ENCODE measurements at places on chromosomes 4 and X.

DNA sequence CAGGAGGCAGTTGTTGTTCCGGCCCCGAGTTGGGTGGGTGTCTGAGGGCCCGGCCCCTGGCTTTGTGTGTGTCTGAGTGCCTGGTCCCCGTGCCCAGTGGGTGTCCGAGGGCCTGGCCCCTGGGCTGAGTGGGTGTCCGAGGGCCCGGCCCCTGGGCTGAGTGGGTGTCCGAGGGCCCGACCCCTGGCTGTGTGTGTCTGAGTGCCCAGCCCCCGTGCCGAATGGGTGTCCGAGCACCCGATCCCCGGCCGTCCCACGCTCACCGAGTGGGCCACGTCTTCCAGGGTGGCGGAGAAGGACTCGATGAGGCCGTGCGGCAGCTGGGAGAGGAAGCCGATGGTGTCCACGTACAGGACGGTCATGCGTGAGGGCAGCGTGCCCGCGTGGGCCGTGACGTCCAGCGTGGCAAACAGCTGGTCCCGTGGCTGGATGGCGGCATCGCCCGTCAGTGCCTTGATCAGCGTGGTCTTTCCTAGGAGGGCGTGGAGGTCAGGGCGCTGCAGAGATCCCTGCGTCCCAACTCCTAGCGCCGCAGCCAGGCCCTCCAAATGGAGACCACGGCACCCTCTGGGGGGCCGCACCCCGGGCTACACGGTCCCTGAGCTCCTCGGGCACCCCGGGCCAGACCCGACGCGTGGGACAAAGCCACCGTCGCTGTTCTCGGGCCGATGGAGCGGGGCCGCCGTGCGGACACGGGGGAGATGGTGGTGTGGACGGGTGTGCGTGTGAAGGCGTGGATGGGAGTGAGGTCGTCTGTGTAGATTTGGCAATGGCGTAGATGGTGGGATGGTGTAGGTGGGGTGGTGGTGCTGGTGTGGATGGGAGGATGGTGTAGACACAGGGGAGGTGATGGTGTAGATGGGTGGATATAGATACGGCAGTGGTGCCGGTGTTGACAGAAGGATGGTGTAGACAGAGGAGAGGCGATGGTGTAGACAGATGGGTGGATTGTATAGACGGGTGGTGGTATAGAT lies 7.2 kb downstream of the GTPBP6 start:
- DNase-seq, result no peak

GRCh38 chr4:120065974-120066516 lies 603 bp downstream of the MAD2L1 start:
- DNase-seq, result no peak

GRCh38 chr4:39626913-39627312 lies 11.8 kb downstream of the SMIM14 start:
- DNase-seq, result no peak

DNA sequence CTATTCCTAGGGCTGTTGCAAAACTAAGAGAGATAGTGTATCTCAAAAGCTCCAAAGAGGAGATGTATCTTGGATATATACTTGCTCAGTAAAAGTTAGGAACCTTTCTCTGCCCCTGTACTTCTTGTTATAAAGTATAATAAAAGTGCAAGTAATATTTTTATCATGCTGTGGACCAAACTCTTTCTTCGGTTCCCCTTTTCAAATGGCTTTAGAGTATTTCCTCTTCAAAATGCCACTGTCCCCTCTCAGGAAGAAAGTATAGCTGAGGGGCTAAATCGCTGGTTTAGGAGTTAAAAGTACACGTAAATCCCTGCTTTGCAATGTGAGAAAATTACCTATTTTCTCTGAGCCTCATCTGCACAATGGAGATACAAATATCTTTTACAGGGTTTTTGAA lies 169.1 kb upstream of the FTHL17 start:
- DNase-seq, result no peak

DNA sequence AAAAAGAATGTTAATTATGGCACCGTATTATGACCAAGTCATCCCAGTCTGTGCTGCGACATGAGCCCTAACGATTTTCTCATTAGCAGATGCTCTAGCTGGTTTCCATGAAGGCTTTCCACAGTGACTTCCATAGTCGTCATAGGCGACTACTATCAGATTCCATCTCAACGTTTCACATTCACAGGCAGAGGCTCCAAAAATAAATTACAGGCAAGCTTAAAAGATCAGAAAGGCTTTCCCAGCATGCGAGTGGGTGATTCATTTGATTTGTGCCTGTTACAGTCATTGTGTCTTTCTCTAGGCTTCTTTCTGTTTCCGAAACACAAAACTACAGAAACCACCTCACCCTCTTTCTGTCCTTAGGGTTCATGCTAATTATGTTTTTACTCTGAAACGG lies 43.2 kb downstream of the PALLD start:
- DNase-seq, result peak; percentile 44

DNA sequence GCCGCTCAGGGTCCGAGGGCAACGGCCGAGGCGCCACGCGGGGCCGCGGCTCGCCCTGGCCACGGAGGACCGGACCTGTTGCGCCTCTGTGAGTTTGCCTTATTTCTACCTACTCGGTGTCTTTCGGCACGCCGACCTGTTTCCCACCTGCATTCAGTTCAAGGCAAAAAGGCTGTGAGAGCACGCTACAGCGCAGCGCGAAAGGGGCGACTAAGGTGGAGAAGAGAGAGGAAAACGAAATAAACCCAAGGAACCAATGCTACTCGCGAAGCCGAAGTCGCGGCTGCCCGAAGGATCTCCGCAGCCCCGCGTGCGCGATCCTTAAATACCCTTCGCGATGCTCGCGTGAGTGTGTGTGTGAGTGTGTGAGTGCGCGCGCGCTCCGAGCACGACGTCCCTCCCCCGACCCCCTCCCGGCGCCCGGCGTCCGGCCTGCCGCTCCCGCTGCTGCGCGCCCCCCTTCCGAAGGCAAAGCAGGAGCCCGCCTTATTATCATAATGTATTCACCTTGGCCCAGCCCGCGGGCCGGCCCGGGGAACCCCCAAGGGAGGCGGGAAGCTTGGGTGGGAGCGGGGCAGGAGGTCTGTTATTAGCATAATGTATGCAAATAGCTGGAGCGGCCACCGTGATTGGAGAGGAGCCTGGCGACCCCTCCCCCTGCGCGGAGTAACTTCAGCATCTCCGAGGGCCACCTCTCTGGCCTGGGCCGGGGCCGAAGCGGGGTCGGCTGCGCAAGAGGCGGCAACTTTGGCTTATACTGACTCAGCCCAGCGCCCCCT lies at the start of gene COL25A1:
Gene COL25A1, minus strand, starts transcription at position 298 of the 779 bp plus-strand sequence.
- peak; percentile 97 for DNase-seq

- no peak for DNase-seq
These were observed 1.4 kb downstream of the TMA16 start for GRCh38 chr4:163495900-163496299.

DNA sequence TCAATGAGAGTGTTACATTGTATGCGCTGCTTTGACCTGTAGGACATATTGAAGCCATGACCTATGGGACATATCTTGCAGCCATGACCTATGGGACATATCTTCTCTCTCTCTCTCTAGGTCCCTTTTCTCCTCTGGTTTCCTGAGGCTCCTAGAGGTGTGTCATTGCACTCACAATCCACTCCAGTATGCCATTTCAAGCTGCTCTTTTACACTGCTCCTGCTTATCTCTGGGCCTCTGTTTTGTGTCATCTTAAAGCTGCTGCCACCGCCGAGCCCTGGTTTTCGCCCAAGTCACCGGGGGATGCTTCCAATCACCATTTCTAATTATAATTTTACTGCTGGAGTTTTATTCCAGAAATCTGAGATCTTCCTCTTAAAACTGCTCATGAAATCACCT lies 336.1 kb downstream of the GALNTL6 start:
- DNase-seq, result no peak

DNA sequence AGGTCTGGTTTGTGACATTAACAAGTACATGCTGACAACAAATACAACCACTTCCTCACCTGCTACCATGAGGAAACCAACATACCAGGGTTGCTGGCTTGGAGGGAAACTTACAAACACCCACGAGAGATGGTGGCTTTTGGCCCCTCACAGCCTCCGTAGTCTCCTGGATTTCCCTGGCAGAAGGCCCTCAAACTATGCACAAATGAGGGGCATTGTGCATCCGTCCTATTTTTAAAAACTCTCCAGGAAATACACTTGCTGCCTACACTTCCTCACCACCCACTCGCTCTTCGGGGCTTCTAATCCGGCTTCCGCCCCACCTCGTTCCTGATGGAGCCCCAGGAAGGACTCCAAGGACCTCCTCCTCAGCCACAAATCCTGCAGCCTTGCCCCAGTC lies 355.0 kb upstream of the GATB start:
- DNase-seq, result no peak

DNA sequence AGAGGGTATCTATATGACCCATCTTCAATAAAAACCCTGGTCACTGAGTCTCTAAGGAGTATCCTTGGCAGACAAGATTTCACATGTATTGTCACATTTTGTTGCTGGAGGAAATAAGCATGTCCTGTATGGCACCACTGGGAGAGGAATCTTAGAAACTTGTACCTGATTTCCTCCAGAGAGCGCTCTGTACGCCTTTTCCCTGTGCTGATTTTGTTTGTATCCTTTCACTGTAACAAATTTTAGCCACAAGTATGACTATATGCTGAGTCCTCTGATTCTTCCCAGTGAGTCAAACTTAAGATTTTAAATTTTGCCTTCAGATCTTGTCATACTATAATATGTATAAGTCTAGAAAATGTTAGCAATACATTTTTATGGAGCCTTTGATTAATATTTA lies 102.8 kb downstream of the ITIH6 start:
- DNase-seq, result no peak

DNA sequence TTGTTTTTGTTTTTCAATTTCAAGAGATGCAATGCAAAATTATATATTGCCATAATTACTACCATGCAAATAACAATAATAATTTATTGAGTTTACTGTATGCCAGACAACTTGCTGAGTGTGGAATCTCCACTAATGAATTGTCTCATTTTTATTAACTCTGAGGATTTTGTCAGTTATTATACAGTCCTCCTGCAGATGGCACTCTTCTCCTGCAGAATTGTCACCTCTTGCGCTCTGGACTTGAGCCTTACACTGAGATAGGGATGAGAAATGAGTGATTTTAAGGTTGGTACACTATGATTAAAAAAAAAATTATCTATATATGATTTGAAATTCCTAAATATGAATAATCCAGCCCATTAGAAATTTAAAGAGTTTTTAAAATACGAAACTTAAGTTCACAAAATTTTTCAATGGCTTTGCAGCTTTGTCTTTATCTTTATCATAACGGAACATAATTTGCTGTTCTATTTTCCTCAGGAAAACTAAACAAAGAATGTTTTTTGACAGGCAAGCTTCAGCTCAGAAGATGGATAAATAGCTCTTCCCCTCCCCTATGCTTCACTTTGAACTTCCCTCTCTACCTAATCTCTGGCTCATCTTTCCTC lies 12.7 kb upstream of the PAQR3 start:
- DNase-seq, result peak; percentile 19

- DNase-seq, result no peak
These were observed 153.8 kb upstream of the GALNT7 start for GRCh38 chr4:173014836-173015235.

DNA sequence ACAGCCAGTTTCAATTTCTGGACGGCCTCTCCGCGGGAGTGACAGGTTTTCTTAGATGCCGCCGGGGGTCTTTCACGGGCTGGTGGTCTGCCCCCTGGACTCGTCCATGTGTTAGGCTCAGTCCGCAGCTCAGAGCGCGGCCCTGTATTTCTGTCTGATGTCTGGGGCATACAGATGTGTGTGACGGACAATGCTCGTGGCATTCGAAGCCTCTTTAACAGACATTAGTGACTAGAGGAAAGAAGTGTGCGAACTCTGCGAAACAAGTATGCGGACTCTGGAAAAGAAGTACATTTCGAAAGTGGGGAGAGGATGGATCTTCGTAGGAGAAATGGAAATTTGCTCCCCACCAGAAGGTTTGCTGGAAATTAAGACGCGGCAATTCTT lies 793 bp upstream of the DCUN1D4 start:
- DNase-seq, result peak; percentile 18

DNA sequence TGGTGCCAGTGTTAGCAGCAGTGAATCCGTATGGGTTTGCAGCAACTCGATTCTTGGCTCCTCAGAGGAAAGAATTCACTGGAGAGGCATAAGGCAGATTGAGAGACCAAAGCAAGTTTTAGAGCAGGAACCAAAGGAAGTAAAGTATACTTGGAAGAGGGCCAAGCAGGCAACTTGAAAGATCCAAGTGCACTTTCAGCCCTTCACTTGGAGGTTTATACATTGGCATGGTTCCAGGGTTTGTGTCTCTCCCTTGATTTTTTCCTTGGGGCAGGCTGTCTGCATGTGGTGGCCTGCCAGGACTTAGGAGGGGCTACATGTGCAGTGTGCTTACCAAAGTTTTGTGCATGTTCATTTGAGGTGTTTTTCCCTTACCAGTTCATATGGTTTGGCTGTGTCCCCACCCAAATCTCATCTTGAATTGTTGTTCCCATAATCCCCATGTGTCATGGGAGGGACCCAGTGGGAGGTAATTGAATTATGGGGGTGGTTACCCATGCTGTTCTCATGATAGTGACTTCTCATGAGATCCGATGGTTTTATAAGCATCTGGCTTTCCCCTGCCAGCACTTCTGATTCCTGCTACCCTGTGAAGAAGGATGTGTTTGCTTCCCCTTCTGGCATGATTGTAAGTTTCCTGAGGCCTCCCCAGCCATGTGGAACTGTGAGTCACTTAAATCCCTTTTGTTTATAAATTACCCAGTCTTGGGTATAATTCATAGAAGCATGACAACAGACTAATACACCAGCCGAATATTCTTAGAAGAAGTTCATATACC lies 86.2 kb upstream of the TSPAN5 start:
- DNase-seq, result no peak

- DNase-seq, result no peak
These were observed 324.8 kb upstream of the INTU start for GRCh38 chr4:127307996-127308395.

DNA sequence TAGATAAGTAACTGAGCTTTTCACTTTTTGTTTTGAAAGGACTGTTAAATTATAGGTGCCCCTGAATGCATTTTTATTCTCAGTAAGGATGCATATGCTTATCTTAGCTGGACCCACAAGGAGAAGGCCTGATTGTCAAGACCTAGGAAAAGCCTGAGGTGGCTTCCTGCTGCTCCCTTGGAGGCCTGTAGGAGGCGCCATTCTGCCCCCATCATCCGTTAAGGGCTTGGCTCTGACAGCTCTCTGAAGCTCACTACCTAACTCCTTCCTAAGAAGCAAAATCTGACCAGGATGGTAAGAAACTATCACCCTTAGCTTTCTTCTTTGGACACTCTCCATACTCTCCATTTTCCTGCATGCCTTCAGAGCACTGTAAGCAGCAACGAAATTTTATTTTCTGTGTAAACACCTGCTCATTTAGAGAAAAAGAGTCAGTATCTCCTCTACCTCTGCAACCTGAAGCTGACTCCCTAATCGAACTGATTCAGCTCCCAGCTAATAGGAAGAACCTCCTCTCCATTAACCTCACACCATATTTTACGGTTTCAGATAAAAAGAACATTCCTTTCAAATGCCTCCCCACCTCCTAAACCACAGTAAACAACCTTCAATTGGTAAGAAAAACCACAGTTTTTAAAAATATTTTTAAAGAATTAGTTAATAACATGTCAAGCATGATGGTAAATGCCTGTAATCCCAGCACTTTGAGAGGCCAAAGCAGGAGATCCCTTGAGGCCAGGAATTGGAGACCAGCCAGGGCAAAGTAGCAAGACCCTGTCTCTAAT lies 73.4 kb upstream of the EDNRA start:
- no peak for DNase-seq

All from WERI-Rb-1 (cell line).